Epithelial cell of prostate (primary cell): ENCODE measurements at places on chromosomes 1 and 21.

DNA sequence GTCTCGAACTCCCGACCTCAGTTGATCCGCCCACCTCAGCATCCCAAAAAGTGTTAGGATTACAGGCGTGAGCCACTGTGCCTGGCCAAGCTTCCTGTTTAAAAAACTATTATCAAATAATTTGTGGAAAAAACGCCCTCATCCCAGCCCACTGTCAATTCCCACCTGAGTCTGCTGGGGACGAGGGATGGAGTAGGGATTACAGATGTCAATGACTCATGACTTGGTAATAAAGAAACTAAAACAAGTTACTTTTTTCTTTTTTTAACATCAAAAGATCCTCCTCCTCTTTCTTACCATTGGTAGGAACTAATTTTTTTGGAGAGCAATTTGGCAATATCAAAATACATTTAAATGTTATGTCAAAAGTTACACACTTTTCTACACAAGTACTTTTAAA, 9.7 kb downstream of the CNN3 start:
- DNase-seq, result no peak

GRCh38 chr1:181604482-181605249, 121.3 kb downstream of the CACNA1E start:
- DNase-seq, result no peak

GRCh38 chr1:160548960-160549664, 26.1 kb upstream of the SLAMF6 start:
- DNase-seq, result no peak

DNA sequence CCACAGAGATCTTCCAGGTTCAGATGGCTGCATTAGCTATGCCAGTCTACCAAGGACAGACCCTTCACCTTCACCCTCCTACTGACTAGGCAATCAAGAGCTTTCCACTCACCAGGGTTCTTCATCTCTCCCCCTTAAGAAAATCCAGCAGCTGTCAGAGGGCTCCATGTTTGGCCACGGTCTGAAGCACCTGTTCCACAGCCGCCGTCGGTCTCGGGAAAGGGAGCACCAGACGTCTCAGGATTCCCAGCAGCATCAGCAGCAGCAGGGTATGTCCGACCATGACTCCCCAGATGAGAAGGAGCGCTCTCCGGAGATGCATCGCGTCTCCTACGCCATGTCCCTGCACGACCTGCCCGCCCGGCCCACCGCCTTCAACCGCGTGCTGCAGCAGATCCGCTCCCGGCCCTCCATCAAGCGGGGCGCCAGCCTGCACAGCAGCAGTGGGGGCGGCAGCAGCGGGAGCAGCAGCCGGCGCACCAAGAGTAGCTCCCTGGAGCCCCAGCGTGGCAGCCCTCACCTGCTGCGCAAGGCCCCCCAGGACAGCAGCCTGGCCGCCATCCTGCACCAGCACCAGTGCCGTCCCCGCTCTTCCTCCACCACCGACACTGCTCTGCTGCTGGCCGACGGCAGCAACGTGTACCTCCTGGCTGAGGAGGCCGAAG, 13.8 kb downstream of the TMCC2 start:
- no peak for DNase-seq

DNA sequence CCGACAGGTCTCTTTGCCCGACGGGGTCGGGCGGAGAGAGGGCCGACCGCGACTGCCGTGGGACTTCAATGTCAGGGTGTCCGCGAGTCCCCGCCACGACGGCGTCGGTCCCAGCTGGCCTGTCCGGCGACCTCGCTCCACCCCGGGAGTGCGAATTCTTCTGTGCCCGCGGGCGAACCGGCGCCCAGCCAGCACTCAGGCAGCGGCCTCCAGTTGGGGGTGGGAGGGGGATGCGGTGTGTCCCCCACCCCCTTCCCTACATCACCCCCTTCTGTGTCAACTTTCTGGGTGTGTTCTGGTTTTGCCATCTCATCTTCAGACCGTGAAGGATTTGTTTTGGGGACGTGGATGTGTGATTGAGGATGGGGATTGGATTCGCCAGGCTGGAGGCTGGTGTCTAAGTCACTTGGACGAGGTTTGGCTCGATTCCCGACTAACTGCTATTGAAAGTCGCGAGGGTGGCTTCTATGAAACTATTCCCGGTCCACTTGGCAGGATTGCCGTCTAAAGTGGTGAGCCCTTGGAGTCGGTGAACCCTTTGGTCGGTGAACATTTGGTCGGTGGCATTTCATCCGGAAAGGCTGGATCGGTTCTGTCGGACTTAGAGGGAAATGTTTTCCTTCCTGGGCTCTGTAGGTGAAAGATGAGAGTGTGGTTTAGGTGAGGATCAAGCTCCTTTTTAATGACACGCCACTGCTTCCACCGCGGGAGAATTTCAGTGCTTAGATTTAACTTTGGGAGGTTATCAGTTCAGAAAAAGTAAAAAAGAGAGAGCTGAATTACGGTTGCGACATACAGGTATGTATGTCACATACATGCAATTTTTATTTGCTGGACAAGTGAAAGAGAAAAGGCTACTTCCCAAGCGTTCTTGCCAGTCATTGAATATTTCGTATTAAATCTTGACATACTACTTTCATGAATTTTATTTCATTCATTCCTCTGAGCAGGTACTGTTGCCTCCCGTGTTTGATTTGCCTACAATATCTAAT, 771 bp downstream of the ABCD3 start:
- DNase-seq, result no peak

DNA sequence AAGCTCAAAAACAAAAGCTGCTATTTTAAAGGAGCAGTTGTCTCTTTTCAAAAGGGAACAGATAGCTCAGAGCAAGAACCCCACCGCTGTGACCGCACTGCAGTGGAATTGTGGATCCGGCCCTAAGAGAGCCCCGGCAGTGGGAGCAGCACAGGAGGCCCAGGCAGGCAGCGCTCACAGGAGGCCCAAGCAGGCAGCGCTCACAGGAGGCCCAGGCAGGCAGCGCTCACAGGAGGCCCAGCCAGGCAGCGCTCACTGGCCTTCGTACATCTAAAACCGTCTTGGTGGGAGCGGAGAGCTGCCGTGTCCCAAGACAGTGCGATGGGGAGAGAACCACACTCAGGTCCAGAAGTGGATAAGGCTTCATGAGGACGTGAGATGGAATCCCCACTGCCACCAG, 4.0 kb downstream of the TFF3 start:
- no peak for DNase-seq

DNA sequence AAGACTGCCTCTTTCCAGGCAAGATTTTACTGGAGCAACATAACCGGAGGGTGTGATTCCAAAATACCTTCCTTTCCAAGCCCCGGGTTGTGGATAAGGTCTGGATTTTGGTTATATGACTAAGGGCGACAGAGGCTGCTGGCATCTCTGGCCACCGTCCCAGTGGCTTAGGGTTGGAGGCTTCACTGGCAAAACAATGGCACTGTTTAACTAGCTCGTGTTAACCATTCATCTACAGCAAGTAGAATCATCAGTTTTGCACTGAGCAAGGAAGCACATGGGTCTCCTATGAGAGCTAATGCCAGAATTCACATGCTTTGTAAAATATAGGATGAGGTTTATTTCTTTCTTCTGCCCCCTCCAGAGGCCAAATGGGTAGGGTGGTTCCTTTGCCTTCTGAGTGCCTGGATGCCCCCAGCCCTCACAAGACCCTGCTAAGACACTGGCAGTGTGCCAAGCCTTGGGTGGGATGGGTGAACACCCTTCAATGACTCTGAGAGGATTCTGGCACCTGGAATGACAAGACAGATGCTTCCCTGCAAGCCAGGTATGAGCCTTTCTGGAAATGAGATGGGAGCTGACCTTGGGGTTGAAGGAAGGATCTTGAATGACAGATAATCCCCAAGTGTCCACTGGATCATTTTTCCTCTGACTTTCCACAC, 36.8 kb downstream of the DHCR24 start:
- no peak for DNase-seq
